Esophagus muscularis mucosa (tissue), 4 donors: ENCODE measurements at places on chromosomes 6 and 20. TPM values are rescaled to one million over a fixed set of nuclear protein-coding genes. Genes with fewer than 3 reads are reported as not detected.
A peak's percentile ranks its signal among the peaks of the same experiment; 100 is the strongest.

DNA sequence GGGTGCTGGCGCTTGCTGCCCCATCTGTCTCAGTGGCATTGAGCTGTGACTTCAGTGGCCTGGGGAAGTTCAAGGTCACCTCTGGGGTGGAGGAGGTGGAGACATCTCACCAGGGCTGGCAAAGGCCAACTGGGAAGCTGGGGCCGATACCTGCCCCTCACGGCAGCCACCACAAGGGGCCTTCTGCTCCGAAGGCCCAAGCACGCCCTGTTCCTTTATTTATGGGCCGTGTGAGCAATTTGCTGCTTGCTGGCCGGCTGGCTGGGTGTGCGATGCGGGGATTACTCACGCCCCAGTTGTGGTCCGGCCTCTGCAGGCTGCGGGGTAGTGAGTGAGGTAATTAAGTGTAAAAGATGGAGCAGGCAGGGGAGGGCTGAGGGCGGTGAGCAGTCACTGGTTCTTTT, 13.2 kb upstream of the SCRT2 start:
- H3K36me3 ChIP-seq, result no peaks in the 10 kb centered on the region
- no peak overlapping the region for H3K27ac ChIP-seq
- no peak for DNase-seq
- H3K4me1 ChIP-seq, result no peaks in the 10 kb centered on the region
- H3K27me3 ChIP-seq, result no peaks in the 10 kb centered on the region

- H3K36me3 ChIP-seq, result no peaks in the 10 kb centered on the region
- no peak for DNase-seq
- no peak overlapping the region for H3K27ac ChIP-seq
- H3K4me1 ChIP-seq, result no peaks in the 10 kb centered on the region
- H3K4me3 ChIP-seq, result no peak overlapping the region
- H3K27me3 ChIP-seq, result no peaks in the 10 kb centered on the region
These were observed 83.9 kb downstream of the SOD2 start for GRCh38 chr6:159608961-159609651.

The LAMA5 gene
- total RNA-seq, result 257 TPM

GRCh38 chr20:2023151-2023550, 29.3 kb upstream of the PDYN start:
- H3K27me3 ChIP-seq, result no peaks in the 10 kb centered on the region
- H3K4me3 ChIP-seq, result no peak overlapping the region
- no peak overlapping the region for H3K27ac ChIP-seq
- no peaks in the 10 kb centered on the region for H3K4me1 ChIP-seq

- no peak overlapping the region for H3K27ac ChIP-seq
- H3K36me3 ChIP-seq, result no peaks in the 10 kb centered on the region
- DNase-seq, result no peak
- H3K4me1 ChIP-seq, result no peaks in the 10 kb centered on the region
- H3K4me3 ChIP-seq, result no peak overlapping the region
These were observed 68.3 kb downstream of the ANKRD6 start for GRCh38 chr6:89501222-89501621.

- H3K4me1 ChIP-seq, result peaks cover 24% of the 10 kb centered on the region
- H3K36me3 ChIP-seq, result no peaks in the 10 kb centered on the region
- no peak overlapping the region for H3K4me3 ChIP-seq
These were observed 125.2 kb upstream of the TRAF3IP2 start for GRCh38 chr6:111730864-111731263.

The TRIM10 gene
- total RNA-seq, result 0.50 TPM

The PHIP gene
- 20.1 TPM for total RNA-seq

DNA sequence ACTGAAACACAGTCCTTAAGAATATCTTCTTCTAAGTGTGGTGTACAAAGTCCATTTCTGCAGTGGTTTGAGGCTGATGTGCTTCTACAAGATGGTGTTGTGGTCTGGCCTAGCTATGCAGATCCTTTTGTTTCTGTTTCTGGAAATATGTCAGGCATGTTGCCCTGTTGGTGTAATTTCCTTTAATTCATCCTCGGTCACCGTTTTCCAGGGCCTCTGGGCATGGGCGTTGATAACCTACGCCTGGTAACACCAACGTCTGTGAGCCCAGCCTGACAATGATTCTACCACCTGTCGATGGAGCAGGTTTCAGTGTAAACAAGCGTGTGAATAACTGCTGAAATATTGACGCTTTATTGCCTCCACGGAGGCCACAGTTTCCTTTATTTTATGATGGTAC, 33.3 kb upstream of the AFDN start:
- H3K4me3 ChIP-seq, result no peak overlapping the region
- no peak overlapping the region for H3K27ac ChIP-seq
- H3K36me3 ChIP-seq, result no peaks in the 10 kb centered on the region
- no peaks in the 10 kb centered on the region for H3K27me3 ChIP-seq
- H3K4me1 ChIP-seq, result peaks cover 17% of the 10 kb centered on the region
- peak; percentile 50 for DNase-seq

The ZNF165 gene
- 0.83 TPM for total RNA-seq

DNA sequence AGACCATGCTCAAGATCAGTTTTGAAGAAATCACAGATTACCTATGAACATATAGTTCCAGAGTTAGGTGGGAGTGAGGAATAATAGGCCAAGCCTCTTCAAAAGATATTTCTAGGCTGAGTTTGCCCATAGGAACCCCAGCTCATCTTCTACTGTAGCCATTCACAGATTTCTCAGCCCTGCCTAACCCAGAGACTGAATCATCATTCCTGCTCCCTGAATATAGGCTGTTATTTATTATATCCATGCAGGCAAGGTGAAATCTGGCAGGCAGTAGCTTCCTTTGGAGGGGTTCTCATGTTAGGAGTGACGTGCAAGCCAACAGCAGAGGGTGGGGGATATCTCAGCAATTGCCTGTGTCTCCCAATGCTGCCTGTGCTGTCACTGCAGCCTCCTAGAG, 25.6 kb upstream of the ADGRF4 start:
- H3K4me1 ChIP-seq, result no peaks in the 10 kb centered on the region
- DNase-seq, result peak; percentile 75
